Neural progenitor cell (in vitro differentiated cells): ENCODE measurements at places on chromosomes 3 and 15.

DNA sequence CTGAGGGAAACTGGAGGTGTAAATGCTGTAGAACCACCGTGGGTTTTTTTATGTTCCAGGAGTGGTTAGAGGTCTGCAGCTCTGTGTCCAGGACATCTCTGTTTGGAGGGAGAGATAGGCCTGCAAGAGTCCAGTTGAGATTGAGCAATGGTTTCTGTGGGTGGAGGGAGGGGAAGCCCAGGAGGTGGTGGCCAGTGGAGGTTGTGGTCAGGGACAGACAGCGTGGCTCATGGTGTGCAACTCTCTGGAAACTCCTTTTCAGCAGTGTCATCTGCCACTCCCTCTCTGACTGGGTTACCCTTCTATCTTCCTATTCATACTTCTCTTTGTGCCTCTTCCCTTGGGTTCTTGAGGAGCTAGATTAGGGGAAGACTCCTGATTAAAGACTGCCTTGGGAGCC lies 9.6 kb downstream of the XCR1 start:
- DNase-seq = no peak

DNA sequence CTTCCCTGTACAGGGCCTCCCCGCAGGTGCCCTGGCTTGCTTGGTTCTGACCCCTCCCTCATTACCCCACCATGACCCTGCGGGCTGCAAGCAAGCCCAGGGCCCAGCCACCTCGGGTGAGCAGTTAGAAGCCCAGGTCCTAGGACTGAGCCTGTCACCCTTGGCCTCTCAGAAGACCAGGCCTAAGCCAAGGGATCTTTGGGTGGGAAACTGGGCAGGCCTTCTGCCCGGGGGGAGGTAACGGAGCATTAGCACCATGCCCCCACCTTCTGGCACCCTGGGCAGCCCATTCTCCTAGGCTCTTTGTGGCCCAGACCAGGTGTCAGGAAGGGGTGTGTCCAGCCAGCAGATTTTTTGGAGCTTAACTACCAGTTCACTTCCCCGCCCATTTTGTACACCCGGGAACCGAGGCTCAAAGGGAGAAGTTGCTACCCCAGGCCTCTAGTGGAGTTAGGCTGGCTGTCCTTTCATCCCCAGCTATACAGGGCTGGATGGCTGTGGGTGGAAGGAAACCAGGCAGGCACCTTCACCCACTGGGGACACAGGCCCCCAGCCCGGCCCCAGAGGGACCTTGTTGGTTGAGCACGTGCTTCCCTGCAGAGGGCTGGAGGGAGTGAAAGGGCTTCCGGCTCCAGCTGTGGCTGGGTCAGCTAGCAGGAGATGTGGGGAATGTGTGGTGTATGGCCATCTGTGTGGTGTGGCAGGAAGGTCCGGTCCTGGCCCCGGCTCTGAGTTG lies 1.4 kb downstream of the CSK start:
- DNase-seq = peak; percentile 49

DNA sequence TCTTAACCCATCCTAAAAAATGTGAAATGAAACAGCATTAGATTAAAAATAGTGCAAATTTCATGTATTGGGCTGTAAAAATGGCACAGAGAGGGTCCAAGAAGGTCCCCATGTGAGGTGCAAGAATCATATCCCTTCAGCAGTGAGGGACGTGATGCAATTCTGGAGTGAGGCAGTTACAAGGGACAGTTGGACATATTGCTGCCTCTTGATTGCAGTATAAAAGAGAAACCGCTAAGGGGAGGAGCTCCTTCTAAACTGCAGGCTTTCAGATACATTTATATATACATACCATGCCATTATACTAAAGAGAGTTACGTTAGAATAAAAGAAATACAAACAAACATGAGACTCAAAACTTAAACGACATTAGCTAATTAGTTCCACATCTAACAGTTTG lies 304.2 kb upstream of the CTNNB1 start:
- DNase-seq = no peak

DNA sequence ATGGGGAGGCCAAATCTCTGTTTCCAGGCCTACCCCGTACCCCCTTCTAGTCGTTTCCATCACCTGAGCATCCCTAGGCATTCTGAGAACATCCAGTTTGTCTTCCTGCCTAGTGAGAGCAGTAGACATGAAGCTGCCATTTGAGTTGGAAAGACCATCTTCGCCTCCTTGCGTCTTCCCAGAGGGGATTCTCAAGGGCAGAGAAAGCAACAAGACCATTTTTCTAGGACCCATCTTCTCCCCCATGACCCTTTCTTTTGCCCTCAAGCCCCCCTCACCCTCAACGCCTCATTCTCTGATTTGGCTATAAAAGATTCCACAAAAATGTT lies 148.7 kb upstream of the BHLHE40 start:
- no peak for DNase-seq

DNA sequence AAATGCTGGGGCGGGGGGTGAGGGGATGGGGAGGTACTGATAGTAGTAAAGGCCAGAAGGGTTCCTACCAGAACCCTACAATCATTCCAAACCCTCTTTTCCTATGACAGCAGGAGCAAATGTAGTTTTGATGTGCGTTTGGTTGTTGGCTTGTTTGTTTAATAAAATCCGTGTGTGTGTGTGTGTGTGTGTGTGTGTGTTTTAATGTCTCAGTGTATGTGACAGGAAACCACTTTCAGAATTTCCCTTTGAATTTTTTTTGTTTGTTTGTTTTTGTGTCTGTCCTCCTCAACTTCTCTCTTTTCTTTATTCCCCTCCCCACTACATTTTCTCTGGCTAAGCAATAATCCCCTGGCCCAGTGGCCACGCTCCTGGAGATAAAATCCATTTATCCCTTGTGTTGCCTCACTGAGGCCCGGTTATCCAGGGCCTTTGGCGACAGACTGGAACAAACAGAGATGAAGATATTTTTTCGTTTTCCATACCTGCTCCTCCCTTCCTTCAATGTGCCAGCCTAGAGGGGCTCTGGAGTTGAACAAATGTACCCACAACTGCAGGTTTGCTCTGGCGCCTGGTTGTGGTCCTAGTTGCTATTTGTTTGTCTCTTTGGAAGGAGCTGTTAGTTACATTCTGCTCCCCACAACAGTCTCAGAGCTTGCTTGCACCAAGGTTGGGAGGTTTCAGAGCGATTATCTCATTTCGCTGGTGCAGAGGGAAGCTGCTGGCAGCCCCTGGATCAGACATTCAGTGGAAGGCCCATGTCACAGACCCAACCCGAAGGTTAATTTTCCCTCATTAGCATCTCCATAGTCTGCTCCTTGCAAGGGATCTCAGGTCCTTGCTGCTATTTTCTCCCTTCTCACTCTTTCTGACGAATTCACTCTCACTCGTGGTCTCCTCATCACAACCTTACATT lies 17.9 kb downstream of the NR2F2 start:
- peak; percentile 47 for DNase-seq

GRCh38 chr15:79673416-79674123 lies 223.2 kb downstream of the MTHFS start:
- DNase-seq = peak; percentile 40

- DNase-seq = peak; percentile 78
These were observed 19.2 kb upstream of the SOX2 start for GRCh38 chr3:181692311-181693145.
